ENCODE measurements at places on chromosomes 16 and 17.

DNA sequence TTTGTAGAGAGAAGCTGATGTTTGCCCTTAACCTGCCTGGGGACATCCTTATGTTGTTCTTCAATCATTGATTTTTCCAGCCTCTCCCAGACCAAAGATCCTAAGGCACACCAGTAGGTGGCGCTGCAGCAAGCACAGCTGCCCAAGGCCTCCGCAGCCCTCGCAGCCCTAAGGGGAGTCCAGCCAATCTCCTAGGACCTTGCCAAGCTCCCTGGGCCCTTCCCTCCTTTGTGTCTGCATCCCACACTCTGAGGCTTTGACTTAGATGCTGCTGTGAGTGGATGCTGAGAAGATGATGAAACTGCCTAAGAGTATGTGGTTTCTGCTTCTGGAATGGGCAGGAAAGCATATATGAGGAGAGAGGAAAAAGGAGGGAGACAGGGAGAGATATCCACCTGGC is 47.1 kb downstream of the SPACA3 start:
- no peak for DNase-seq

GRCh38 chr17:41498276-41498675 is 7.1 kb downstream of the KRT13 start:
- no peak for DNase-seq

DNA sequence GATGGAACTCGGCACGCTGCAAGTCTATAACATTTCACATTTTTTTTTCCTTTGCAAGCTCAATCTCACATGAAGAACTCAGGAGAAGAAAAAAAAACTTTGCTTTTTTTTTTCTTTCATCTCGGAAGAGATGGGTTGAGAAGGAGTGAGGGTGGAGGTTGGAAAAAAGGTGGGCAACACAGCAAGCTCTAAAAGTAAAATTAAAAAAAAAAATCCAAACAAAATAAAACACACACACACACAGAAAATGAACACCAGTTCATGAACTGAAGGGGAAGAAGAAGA is 2.5 kb downstream of the MAF start:
- DNase-seq: no peak

DNA sequence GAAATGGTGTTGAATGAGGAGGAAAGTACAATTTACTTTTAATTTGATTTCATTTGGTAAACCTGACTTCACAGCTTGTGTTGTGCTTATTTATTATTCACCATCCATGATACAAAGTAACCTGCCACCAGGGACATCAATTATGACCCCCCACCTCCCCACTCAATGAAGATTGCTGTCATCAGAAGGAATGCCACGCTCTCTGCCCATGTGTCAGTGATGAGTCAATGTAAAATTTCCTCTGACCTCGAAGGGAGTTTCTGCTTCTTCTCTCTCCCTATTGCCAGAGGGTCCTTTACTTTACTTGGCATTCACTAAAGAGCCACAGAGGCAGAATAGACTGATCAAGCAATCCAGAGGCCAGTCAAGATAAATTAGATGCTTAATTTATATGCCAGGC is 759.7 kb downstream of the CDH11 start:
- no peak for DNase-seq

- DNase-seq: no peak
Observed at GRCh38 chr16:77416939-77417480, 17.8 kb downstream of the ADAMTS18 start.

GRCh38 chr16:53089434-53090285 is 34.9 kb downstream of the CHD9 start:
- DNase-seq: peak; percentile 25

GRCh38 chr16:87470332-87470731 is 22.5 kb downstream of the ZCCHC14 start:
- DNase-seq: peak; percentile 10

DNA sequence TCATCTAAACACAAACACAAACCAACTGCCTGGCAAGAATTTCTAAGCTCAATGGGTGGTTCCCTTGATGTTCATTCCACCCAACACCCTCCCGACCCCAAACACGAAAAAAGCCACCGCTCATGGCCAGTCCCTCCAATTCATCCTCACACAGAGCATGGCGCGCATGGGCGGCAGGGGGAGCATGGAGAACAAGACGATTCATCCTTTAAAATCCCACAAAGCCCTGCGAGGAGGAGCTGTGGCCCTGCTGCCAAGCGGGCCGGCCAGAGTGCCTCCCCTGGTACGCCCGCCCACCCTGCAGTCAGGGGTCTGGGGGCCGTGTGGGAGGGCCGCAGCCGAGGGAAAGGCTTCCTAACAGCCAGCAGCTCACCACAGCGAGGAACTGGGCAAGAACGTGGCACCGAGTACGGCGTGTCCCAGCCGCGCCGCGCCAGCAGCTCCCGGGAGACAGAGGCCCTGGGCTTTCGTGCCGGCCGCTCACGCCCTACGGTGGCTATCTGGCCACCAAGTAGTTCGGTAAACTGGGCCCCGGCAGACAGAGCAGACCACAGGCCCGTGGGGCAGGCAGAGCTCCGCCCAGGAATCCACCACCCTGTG is 60.9 kb downstream of the KLHDC4 start:
- DNase-seq: no peak

- DNase-seq: peak; percentile 45
Observed at GRCh38 chr17:19448341-19449268, 37.6 kb downstream of the RNF112 start.

DNA sequence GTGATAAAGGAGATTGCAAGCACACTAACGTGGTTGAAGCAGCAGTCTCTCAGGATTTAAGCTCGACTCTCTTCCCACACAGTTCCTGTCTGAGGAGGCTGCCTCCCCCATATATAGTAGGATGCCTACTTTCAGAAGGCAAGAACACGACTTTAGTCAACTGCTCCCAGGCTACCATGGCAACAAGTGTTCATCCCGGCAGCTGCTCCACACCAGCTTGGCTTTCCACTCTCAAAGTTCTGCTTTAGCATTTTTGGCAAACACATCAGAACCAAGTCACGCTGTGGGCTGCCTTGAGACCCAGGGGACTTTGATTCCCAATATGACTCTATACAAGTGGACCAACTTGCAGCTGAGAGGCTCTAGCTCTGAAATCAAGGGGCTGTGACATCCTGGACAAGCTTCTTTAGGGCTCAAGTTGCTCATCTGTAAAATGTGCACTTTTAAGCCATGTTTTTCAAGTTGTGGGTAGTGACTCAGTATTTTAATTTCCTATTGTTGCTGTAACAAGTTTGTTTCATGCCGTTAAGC is 16.5 kb downstream of the ZP2 start:
- DNase-seq: no peak

DNA sequence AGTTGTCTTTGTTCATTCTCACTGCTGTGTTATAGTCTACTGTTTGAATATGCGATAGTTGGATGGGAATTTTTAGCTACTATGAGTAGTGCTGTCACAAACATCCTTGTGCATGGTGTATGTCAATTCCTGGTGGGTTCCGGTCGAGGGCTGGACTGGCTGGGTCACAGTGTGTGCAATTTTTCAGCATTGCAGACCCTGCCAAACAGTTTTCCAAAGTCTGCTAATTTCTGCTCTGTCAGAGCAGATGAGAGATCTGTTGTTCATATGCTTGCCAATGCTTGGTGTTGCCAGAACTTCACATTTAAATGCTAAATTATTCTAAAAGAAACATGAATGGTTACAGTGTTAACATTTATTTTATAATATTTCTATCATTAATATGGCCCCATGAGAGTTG is 3.6 kb upstream of the C16orf96 start:
- DNase-seq: no peak

- DNase-seq: no peak
Observed at GRCh38 chr16:79842197-79842596, 241.7 kb upstream of the MAF start.

DNA sequence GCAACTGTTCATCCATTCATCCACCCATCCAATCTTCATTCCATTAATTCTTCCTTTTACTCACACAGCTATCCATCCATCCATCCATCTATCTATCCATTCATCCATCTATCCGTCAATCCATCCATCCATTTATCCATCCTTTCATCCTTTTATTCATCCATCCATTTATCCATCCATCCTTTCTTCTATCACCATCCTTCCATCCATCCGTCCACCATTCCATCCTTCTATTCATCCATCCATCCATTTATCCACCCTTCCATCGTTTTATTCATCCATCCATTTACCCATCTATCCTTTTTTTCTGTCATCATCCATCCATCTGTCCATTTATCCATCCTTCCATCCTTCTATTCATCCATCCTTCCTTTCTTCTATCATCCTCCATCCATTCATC is 73.0 kb upstream of the FOXF1 start:
- DNase-seq: no peak

- no peak for DNase-seq
Observed at GRCh38 chr16:51326131-51326856, 175.2 kb upstream of the SALL1 start.

DNA sequence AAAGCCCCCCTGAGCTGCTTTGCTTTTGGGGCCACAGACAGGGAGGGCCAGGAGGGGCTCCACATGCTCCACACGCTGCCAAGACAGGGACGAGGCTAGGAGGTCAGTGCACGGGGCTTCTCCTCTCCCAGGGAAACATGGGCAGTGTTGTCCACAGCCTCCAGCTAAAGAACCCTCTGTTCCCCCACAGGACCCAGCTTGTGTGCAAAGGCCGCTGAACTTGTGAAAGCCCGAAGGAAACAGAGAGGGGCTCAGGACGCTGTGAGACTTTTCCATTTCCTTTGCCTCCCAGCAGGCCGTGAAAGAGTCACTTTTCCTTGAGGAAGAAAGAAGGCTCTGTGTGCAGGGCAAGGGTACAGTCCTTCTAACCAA is 9.7 kb downstream of the CDRT4 start:
- DNase-seq: no peak

- no peak for DNase-seq
Observed at GRCh38 chr17:35692512-35693210, 38.8 kb upstream of the RASL10B start.

- no peak for DNase-seq
Observed at GRCh38 chr16:57809276-57810196, 7.2 kb upstream of the KIFC3 start.

DNA sequence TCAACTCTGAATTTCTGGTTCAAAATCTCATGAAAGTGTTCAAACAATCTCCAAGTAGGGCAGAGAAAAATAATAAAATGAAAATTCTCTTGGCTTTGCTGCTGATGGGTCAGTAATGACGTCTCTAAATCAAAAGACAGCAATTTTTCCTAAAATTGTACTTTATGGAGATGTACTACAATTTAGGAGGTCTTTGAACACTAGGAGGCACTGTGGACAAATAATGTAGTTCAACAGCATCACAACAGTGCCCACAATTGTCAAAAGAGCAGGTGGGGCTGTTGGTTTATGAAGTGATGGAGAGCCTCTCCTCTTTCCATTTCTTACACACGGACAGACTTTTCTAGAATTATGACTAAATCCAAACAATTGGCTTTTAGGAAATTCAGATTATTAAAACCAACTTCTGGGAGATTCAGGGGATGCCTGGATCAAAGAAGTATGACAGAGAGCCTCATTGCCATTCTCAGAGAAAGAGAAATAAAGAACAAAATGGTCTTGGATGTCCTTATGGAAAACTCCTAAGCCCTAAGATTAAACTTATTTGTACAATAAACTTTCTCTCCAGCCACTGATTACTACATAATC is 23.8 kb downstream of the EZH1 start:
- peak; percentile 76 for DNase-seq

GRCh38 chr17:27958708-27959381 is 65.7 kb upstream of the LYRM9 start:
- no peak for DNase-seq

GRCh38 chr16:1325673-1326371 is 7.6 kb upstream of the BAIAP3 start:
- no peak for DNase-seq
